Activated naive CD8-positive, alpha-beta T cell treated with anti-CD3 and anti-CD28 coated beads, Interleukin-2, amount 50 U/mL, for 24 hours (primary cell): ENCODE measurements at places on chromosomes 5 and 9.

DNA sequence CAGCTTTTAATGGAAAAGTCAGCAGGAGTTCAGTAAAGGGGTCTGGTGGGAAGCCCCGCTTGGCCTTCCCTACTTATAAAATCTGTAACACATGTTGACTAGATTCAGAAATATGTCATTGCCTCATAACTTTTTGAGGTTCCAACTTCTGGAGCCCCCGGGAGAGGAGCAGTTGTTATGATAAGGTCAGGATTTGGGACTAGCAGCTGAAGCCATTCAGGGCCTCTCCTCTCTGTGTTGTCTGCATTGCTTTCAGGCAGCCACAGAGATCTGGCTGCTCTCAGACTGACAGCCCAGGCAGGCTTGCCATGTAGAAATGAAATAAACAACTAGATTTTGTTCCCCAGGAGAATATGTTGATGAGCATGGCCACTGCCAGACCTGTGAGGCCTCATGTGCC lies 167.1 kb downstream of the RFK start:
- no peaks in the 10 kb centered on the region for H3K27me3 ChIP-seq
- no peak overlapping the region for H3K27ac ChIP-seq
- no peak for DNase-seq
- no peak overlapping the region for H3K4me3 ChIP-seq

- H3K36me3 ChIP-seq: peaks cover 34% of the 10 kb centered on the region
- H3K4me3 ChIP-seq: no peak overlapping the region
- DNase-seq: no peak
- H3K27me3 ChIP-seq: no peaks in the 10 kb centered on the region
These were observed 151.9 kb downstream of the INSYN2B start for GRCh38 chr5:169828385-169828784.

DNA sequence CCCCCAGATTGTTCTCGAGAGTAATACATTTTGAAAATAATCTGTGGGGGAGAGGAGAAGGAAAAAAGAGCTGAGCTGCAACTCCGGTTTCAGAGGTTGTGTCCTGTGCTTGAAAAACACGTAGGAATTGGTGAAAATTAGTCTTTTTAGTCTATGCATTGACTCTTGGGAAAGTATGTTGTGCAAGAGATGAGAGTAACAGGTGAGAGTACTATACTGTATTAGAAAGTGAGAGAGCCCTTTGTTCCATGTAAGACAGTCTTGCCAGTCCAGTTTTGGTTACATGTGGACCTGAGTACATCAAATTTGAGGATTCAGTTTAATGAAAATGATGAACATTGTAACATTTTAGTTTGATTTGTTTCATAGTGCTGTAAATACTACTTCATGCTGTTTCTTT lies 27.8 kb downstream of the ERBIN start:
- peaks cover 37% of the 10 kb centered on the region for H3K4me1 ChIP-seq
- peaks cover 11% of the 10 kb centered on the region for H3K36me3 ChIP-seq
- no peak overlapping the region for H3K27ac ChIP-seq
- H3K27me3 ChIP-seq: no peaks in the 10 kb centered on the region
- H3K4me3 ChIP-seq: no peak overlapping the region
- no peak for DNase-seq

- H3K36me3 ChIP-seq: no peaks in the 10 kb centered on the region
- no peak for DNase-seq
- peaks cover 8% of the 10 kb centered on the region for H3K27me3 ChIP-seq
- no peak overlapping the region for H3K4me3 ChIP-seq
These were observed 86.6 kb downstream of the FEM1C start for GRCh38 chr5:115458003-115458409.

GRCh38 chr5:95837492-95837891 lies 15.0 kb upstream of the GLRX start:
- H3K27ac ChIP-seq: peak overlapping the region; percentile 24
- H3K4me1 ChIP-seq: peaks cover 63% of the 10 kb centered on the region
- no peaks in the 10 kb centered on the region for H3K36me3 ChIP-seq
- H3K27me3 ChIP-seq: no peaks in the 10 kb centered on the region
- H3K4me3 ChIP-seq: no peak overlapping the region

GRCh38 chr9:135886147-135886981 lies 21.0 kb downstream of the CAMSAP1 start:
- H3K4me1 ChIP-seq: peaks cover 54% of the 10 kb centered on the region
- H3K36me3 ChIP-seq: no peaks in the 10 kb centered on the region
